Breast epithelium (tissue), 4 donors: ENCODE measurements at places on chromosomes 2 and 18. TPM values are rescaled to one million over a fixed set of nuclear protein-coding genes. Genes with fewer than 3 reads are reported as not detected.

Gene MCM6
- total RNA-seq: 11.8 TPM

Gene DUSP2
- total RNA-seq: 1.9 TPM

Gene TRABD2A
- total RNA-seq: 5.6 TPM

Gene MTCL1
- 7.2 TPM for total RNA-seq

Gene CPO
- total RNA-seq: 0.96 TPM

Gene PDE11A
- total RNA-seq: 2.3 TPM

Gene DSC1
- total RNA-seq: not detected

Gene RSAD2
- total RNA-seq: 2.9 TPM

Gene LONRF2
- total RNA-seq: 19.9 TPM

Gene ERMN
- 1.4 TPM for total RNA-seq

Gene RGPD4
- not detected for total RNA-seq

Gene SLC5A6
- total RNA-seq: 84.9 TPM

Gene MOGAT1
- 0.98 TPM for total RNA-seq

Gene TMEM163
- 0.66 TPM for total RNA-seq

Gene TUBA3E
- not detected for total RNA-seq

Gene GKN2
- total RNA-seq: not detected

Gene CXCR4
- total RNA-seq: 25.8 TPM

Gene NEU2
- not detected for total RNA-seq

Gene IL36A
- not detected for total RNA-seq

Gene ADD2
- 1.3 TPM for total RNA-seq

Gene ACTR3
- total RNA-seq: 150 TPM

Gene STPG4
- total RNA-seq: not detected

Gene GPR35
- total RNA-seq: 4.7 TPM

Gene AGXT
- under 0.01 TPM for total RNA-seq
